ENCODE measurements at places on chromosomes 4 and X.

DNA sequence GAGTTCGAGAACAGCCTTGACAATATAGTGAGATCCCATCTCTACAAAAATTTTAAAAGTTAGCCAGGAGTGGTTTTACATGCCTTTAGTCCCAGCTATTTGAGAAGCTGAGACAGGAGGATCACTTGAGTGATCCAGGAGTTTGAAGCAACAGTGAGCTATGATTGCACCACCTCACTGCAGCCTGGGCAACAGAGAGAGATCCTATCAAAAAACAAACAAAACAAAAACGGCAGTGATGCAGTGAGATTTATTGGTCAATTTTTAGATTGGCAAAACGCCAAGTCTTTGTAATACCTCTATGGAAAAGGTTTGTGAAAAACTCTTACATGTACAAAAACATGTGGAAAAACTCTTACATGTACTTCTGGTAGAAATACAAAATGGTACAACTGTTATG, 91.3 kb downstream of the PTPN13 start:
- DNase-seq, result no peak

DNA sequence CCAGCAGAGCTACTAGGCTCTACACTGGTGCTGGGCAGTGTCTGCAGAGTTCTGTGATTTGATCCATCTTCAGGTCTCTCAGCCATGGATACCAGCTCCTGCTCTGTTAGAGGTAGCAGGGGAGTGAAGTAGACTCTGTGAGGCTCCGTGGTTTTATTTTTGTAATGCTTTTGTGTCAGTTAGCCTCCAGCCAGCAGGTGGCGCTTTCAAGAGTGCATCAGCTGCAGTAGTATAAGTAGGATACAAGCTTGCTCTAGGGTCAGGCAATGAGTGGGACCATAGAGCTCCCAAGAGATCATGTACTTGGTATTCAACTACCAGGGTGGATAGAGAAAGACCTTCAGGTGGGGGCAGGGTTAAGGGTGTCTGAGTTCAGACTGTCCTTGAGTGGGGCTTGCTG, 362.5 kb upstream of the TRAM1L1 start:
- no peak for DNase-seq

GRCh38 chr4:102678107-102678506, 82.7 kb downstream of the MANBA start:
- DNase-seq, result no peak

- no peak for DNase-seq
These were observed 737.5 kb upstream of the NDST4 start for GRCh38 chr4:115850799-115851509.

GRCh38 chr4:64581422-64581821, 172.2 kb upstream of the TECRL start:
- no peak for DNase-seq

- no peak for DNase-seq
These were observed 296.1 kb upstream of the LDB2 start for GRCh38 chr4:17194586-17194985.

DNA sequence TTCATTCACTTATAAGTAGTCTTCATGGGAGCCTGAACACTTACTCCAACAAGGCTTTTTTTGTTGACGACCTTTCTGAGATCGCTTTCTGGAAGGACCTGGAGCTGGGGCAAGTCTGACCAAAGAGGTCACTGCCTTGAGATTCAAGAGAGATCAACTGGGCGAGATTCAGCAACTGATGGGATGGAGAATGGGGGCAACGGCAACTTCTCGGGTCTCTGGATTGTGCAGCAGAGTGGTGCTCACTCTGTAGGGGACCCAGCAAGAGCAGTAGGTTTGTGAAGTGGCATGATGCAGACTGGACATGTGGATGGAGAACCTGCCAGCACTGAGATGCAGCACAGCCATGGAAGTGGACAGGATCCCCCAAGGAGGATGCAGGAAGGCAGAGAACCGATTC, 288.1 kb downstream of the EVC2 start:
- DNase-seq, result no peak

All from Peyer's patch (tissue), 4 donors.